NCI-H2081 treated with DMSO at 0.1 percent for 48 hours (cell line): ENCODE measurements at places on chromosomes 1 and 21.

GRCh38 chr1:39890273-39890672, 7.0 kb upstream of the TRIT1 start:
- DNase-seq = no peak

DNA sequence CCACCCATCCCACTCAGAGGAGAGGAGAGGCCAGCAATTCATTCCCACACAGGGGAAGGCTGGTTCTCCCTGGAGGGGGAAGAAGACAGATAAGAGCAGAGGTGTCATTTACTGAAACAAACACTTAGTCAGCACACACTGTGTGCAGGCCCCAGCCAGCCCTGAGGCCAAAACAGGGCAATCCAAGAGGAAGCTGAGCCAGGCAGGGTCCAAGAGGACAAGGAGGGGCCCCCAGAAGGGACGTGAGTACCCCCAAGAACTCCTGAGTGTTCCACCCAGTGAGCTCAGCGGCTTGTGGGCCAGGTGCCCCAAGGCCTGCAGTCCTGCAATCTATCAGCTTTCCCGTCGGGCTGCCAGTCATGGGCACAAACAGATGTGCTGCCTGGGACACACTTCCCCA, 15.8 kb downstream of the ADGRB2 start:
- DNase-seq = no peak

DNA sequence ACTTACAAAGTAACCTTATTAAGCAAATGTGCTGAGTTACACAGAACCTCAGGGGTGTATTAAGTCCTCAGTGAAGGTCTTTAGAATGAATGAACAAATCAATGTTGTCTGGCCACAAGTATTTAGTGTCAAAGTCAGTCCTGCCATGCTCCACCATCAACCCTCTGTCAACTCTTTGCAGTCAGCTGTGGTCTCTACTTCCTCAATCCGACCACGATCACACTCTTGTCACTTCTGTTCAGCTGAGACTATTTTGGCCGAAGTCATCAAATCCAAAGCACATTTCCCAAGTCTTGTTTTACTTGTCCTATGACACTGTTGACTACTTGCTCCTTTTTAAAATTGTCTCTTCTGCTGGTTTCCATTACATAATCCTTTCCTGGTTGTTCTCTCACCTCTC, 173.5 kb downstream of the ST6GALNAC5 start:
- DNase-seq = no peak

GRCh38 chr21:42646836-42647235, 6.6 kb upstream of the PDE9A start:
- no peak for DNase-seq

GRCh38 chr21:28588997-28589396, 403.7 kb downstream of the LTN1 start:
- DNase-seq = no peak

DNA sequence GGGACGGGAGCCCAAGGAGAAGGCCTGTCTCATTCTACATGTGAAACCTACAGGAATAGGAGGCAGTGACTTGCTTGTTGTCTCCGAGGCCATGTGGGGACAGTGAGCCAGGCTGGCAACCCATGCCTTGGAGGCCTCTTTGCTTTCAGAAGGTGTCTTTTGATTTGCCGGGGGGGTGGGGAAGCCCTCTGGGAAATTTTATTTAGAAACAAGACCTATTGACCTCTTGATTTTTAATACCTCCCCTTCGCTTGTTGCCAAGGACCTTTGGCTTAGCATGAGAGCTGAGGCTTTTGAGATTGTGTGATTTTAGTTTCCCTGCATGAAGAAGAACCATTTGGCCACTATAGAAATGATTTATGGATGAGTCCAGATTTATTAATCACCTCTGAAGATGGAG, 4.1 kb downstream of the ARMH1 start:
- DNase-seq = no peak

- DNase-seq = no peak
These were observed 3.0 kb downstream of the ARTN start for GRCh38 chr1:43936431-43937151.

DNA sequence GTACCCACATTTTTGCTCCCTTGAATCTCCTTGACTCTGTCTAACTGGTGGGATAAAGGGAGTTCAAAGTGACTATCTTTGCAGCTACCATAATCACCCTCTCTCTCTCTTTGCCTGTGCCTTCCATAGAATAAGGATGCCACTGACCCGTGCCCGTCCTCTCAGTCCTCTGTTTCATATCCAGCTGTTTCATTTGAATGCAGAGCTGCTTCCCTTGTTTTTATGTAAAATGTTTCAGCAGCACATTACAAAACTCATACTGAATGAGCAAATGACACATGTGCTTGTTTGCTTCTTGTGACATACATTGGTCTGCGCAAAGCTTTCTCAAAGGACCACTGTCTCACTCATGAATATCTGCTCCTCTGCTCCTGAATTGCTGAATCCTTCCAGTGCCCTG, 38.4 kb downstream of the CDC42 start:
- no peak for DNase-seq

GRCh38 chr1:65425697-65426096, 5.2 kb downstream of the LEPR start:
- no peak for DNase-seq

DNA sequence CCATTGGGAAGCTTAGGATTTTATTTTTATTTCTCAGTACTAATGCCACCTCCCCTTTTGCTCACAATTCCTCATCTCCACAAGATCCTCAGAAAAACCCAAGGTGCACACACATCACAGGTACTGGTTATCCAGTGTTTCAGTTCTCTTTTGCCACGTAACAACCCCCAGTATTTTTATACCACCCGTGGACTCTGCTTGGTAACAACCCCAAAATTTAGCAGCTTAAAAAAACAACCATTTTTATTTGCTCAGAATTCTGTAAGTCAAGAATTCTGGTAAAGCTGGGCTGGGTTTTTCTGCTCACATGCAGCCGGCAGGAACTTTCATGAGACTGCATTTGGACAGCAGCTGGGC, 180.0 kb downstream of the KAZN start:
- no peak for DNase-seq

DNA sequence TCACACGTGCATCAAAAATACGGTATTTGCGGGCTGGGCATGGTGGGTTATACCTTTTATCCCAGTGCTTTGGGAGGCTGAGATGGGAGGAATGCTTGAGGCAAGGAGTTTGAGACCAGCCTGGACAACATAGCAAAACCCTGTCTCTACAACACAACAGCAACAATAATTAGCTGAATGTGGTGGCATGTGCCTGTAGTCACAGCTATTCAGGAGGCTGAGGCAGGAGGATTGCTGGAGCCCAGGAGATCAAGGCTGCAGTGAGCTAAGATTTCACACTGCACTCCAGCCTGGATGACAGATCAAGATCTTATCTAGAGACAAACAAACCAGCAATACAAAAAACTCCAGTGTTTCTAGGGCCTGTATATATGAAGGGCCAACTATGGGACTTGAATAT, 30.6 kb downstream of the PTPRU start:
- DNase-seq = no peak

DNA sequence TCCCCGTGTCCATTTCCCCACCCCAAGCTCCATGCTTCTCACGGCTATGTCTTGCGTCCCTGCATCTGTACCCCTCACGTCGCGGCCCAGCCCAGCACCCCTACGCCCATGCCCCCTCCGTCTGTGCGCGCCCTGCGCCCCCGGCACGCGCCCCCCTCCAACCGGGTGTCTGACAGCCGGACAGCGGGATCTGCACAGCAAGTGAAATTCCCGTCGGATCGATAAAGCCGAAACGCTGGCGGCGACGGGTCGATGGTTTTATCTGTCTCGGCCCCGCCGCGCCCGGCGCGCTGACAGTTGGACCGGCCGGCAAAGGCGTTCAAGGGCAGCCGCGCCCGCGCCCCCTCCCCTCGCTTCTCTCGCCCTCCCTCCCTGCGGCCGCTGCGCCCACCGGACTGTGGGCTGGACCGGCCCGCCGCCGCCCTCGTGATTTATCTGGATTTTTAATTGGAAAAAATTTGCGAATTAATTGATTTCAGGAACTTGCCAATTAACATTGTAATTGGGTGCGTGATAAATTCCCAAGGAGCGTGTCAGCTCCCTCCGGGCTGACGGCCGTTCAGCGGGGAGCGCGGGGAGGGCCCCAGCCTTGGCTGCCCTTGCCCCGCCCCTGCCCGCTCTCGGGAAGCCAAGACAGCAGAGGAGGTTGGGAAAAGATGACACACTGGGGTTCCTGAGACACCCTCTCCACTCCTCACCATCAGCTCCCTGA, 57.1 kb downstream of the TMEM53 start:
- no peak for DNase-seq

- DNase-seq = no peak
These were observed 8.2 kb downstream of the UQCRHL start for GRCh38 chr1:15799004-15799867.

- no peak for DNase-seq
These were observed 127.3 kb upstream of the PLD5 start for GRCh38 chr1:242651817-242652216.

GRCh38 chr1:10869933-10870332, 73.5 kb upstream of the CASZ1 start:
- DNase-seq = no peak

DNA sequence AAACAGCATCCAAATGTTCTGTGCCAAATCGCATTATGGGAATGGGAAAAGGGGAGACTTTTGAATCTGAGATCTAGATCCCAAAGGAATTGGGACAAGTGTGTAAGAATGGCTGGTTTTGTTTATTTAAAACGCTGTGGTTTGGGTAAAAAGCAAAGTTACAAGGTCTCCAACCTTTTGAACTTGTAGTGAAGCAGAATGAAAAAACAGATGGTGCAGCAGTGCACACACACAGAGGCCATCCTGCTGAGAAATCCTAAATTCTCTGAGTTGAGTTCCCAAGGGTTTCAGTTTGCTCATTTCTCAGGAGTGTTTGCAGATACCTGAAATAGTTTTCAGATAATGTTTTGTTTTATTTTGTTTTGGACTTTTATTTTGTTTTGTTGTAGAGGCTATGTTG, 80.2 kb upstream of the CD1D start:
- no peak for DNase-seq

DNA sequence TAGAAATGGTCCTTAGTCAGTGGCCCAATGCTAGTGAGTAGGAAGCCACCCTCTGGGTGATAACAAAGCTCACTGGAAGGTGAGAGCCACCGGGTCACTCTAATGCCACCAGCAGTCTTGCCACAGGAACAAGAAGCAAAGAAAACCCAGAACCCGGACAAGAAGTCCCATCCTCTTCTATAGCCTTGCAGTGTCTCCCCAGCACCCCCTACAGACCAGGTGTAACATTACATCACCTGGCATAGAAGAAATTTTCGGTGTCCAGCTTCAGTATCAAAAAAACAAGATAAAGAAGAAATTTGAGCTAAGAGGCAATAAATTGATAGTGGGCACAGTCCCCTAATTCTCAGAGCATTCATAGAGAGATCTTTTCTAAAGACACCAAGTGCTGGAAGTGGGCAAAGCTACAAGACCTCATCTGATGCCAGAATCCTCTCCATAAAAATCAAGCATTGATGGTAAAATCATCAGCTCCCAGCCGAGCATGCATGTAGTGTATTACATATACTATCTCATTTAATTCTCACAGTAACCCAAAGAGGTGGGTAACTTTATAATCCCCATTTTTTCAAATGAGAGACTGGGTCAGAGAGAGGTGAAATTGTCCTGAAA, 491.0 kb downstream of the MATN1 start:
- DNase-seq = no peak

DNA sequence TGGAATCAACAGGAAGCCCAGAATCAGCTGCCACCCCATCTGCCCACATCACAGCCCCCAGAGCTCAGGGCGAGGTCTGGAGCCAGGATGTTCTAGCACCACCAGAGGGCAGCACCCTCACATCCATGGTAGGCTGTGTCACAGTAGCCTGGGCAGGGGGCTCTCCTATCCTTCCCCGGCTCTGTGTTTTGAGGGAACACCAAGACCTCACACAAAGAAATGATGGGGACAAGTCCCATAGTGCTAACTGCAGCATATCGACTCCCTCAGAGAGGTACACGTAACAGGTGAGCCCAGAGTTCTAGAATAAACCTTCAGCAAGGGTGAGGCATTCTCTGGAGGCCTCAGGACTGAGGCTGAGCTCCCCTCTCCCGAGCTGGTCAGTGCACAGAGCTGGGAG, 2.3 kb upstream of the KCNC4 start:
- no peak for DNase-seq

- no peak for DNase-seq
These were observed 35.8 kb upstream of the LMO4 start for GRCh38 chr1:87292684-87293493.

DNA sequence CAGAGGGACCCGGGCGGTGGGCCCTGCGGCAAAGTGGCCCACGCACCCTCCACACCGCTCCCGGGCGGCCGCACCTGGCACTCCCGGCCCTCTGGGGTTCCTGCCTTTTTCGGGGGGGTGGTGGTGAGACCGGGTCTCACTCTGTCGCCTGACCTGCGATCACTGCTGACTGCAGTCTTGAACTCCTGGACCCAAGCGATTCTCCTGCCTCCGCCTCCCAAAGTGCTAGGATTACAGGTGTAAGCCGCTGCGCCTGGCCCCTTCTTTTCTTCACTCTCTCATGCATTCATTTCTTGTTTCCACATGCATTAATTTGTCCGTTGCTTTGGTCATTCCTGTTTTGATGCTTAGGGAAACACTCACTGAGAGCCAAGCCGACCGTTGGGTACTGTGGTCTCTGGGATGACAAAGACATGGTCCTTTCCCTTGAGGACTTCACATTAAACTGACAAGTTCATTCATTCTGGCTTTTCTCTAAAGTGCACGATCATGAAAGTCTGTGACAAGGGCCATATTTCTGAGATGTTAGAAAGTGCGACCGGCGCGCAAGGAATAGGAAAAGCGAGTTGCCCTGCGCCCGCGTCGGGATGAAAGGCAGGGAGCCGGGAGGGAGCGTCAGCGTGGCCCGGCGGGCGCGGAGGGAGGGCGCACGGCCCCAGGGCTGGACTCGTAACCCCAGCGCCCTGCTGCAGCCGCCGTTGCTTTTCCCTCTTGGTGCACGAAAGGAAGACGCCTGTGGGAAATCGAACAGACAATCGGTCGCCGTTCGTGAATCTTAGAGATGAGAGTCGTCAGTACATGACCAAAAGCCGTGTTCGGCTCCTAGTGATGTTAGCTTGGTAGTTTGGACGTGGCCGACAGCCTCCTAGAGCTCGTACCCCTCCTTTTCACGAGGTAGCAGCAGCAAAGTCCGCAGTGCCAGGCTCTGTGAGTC, 1.0 kb upstream of the MCOLN2 start:
- DNase-seq = no peak

GRCh38 chr1:212862111-212862690, 4.1 kb downstream of the FLVCR1 start:
- no peak for DNase-seq

DNA sequence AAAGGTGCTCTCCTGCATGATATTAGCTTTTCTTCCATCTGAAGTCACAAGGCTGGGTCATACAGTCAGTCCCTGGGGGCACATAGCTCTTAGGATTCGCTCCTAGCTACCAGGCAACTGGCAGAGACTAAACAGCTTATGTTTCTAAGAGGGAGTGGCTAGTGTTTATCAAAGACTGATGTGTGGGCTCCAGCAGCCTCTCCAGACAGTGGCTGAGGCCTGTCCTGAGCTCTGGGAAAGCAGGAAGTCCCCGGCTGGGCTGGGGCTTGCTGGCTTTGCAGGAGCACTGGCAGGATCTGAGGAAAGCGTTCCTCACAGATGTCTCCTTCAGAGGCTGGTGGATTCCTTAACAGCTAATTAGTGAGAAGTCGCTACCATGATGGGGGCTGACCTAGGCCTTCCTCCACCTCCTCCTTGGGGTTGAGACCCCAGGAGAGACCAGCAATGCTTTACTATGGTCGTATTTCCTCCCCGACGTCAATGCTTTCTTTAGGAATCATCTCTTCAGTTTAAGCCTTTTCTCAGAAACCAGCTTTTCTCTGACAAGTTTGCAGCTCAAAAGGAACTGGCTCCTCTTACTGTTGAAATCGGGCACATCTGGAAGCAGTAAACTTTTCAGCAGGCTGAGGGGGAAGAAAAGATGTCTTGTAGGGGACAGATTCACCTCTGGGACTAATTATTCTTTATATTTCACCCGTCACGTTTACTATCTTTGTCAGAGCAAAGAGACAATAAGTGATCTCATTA, 33.5 kb upstream of the HHAT start:
- DNase-seq = no peak
